Caki2 (cell line): ENCODE measurements at places on chromosomes 6 and 20. TPM values are rescaled to one million over a fixed set of nuclear protein-coding genes. Genes with fewer than 3 reads are reported as not detected.

HLA-DOB gene
- not detected in 2 replicates for total RNA-seq

SAMHD1 gene
- total RNA-seq: 9.8 and 15.7 TPM in 2 replicates

NKX2-4 gene
- total RNA-seq: not detected in 2 replicates

ZNF165 gene
- 2.1 and 2.4 TPM in 2 replicates for total RNA-seq

GRCh38 chr6:33634161-33634727, 13.1 kb downstream of the ITPR3 start:
- peak; percentile 29 for DNase-seq

DNA sequence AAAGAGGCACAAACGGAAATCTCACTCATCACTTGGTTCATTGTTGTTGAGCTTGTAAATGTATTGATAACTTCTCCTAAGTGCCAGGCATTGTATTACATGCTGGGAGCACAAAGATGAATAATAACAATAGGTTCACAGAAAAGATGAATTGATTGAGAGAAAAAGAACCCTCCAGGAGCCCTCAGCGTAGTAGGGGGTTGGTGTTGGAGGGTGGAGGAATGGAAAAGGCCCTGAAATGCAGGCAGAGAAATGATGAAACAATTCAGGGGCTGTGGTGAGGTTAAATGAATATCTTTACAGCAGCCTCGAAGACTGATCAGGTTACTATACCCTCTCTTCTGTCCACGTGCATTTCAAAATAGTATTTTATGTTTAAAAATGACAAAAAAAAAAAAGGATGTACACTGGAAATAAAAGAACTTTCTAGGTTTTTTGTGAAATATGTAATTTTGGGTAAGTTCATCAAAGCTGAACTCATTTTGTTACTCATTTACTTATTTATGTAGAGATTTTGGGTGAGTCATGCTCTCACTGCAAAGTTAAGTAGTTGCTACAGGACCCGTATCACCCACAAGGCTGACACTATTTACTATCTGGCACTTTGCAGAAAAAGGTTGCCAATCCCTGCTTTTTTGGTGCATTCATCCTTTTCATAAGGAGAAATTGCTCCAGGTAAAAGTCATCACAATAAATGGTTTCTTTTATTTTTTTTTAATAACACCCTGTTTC, 277.3 kb downstream of the ZNF217 start:
- peak; percentile 40 for DNase-seq

GRCh38 chr6:8014947-8015346, 49.2 kb downstream of the BLOC1S5 start:
- no peak for DNase-seq

- DNase-seq: peak; percentile 12
These were observed 441.9 kb downstream of the CD109 start for GRCh38 chr6:74137911-74138310.

DNA sequence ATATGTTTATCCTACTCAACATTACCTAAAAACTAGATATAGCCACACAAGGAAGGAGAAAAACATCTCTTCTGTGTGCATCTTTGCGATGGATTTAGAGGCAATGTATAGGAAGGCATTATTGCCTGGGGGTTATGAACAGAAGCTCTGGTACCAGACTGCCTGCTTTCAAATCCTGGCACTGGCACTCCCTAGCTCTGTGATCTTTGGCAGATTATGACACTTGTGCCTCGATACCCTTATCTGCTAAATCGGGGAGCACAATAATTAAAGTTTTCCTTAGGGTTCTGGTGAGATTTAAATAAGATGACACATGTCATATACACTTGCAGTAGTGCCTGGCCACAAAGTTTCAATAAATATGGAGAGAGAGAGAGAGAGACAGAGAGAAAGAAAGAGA, 53.3 kb downstream of the SYNE1 start:
- DNase-seq: no peak
